Psoas muscle (tissue), 8 donors: ENCODE measurements at places on chromosomes 16 and 17. TPM values are rescaled to one million over a fixed set of nuclear protein-coding genes. Genes with fewer than 3 reads are reported as not detected.

The ESRP2 gene
- not detected for total RNA-seq

The IL32 gene
- total RNA-seq, result 90.5 TPM

The DOC2A gene
- 0.51 TPM for total RNA-seq

The HOXB5 gene
- 0.71 TPM for total RNA-seq

The PRRT2 gene
- total RNA-seq, result 0.22 TPM

The USH1G gene
- not detected for total RNA-seq

The WNT9B gene
- 0.19 TPM for total RNA-seq

The ABI3 gene
- total RNA-seq, result 2.5 TPM

The MT3 gene
- 10.5 TPM for total RNA-seq

The TBC1D3G gene
- not detected for total RNA-seq

DNA sequence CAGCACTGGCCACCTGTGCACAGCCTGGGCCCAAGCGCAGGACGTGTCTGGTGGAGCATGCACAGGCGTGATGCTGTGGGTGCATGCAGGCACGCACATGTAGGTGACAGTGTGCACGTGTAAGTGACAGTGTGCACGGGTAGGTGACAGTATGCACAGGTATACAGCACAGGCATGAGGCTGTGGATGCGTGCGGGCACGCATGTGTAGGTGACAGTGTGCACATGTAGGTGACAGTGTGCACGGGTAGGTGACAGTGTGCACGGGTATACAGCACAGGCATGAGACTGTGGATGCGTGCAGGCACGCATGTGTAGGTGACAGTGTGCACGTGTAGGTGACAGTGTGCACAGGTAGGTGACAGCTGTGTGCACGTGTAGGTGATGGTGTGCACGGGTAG lies 7.9 kb downstream of the RPUSD1 start:
- no peaks in the 10 kb centered on the region for H3K36me3 ChIP-seq
- peaks cover 73% of the 10 kb centered on the region for H3K27me3 ChIP-seq
- no peak overlapping the region for H3K27ac ChIP-seq
- no peak overlapping the region for H3K4me3 ChIP-seq
- no peaks in the 10 kb centered on the region for H3K4me1 ChIP-seq

DNA sequence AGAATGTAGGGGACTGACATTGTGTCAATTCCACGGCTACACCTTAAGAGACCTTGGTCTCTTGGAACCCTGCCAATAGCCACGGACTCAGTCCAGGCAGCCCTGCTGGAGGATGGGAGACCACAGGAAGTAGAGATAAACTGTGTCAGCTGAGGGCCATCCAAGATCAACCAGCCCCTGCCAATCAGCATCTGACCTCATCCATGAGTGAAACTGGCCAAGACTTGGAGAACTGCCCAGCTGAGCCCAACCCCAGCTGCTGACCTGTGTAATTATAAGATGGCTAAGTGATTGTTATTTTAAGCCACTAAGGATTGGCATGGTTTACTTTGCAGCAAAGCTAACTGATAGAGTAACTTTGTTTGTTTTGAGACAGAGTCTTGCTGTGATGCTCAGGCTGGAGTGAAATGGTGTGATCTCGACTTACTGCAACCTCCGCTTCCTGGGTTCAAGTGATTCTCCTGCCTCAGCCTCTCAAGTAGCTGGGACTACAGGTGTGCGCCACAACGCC lies 13.3 kb upstream of the YWHAE start:
- no peak overlapping the region for H3K4me3 ChIP-seq
- peak; percentile 74 for DNase-seq
- no peaks in the 10 kb centered on the region for H3K36me3 ChIP-seq
- H3K27me3 ChIP-seq, result no peaks in the 10 kb centered on the region
- H3K27ac ChIP-seq, result peak overlapping the region; percentile 71

- peaks cover 3% of the 10 kb centered on the region for H3K27me3 ChIP-seq
- peak overlapping the region; percentile 97 for H3K27ac ChIP-seq
- H3K36me3 ChIP-seq, result no peaks in the 10 kb centered on the region
Measured at GRCh38 chr16:54932737-54933254, 2.1 kb downstream of the IRX5 start.

GRCh38 chr16:22664561-22664997 lies 149.4 kb upstream of the HS3ST2 start:
- H3K27me3 ChIP-seq, result peaks cover 9% of the 10 kb centered on the region
- no peak overlapping the region for H3K4me3 ChIP-seq
- H3K27ac ChIP-seq, result no peak overlapping the region

DNA sequence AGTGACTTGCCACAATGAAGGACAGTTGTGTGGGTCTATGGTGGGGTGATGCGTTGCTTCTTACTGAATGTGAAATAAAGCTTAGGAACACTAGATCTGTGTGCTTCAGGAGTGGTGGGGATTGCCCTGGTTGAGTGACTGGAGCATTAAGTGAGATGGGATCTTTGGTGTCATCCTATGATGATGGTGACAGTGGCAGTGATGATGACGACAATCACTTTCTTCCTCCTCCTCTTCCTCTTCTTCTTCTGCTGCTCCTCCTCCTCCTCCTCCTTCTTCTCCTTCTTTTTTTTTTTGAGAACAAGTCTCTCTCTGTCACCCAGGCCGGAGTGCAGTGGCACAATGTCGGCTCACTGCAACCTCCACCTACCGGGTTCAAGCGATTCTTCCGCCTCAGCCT lies 396.8 kb downstream of the SEC14L1 start:
- H3K27me3 ChIP-seq, result no peaks in the 10 kb centered on the region

DNA sequence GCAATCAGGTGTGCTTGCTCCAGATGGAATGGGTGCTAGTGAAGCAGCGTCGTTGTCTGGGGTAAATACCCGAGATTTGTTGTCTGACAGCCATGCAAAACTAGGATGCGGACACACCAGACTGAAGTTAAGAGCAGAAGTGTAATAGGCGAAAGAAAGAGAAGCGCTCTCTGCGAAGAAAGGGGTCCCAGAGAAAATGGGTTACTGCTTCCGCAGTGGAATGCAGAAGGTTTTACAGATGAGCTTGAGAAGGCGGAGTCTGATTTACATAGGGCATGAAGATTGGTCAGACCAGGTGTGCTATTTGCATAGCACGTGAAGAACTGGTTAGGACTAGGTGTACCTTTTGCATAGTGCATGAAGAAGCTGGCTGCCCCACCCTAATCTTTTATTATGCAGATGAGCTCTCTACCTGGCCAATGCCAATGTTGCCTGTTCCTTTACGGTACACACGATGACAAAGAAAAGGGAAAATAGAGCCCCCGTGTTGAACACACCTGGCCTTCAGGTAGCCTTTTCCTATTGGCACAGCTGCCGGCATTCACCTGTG lies 32.0 kb upstream of the SNN start:
- peaks cover 14% of the 10 kb centered on the region for H3K4me1 ChIP-seq
- DNase-seq, result no peak
- no peaks in the 10 kb centered on the region for H3K27me3 ChIP-seq

DNA sequence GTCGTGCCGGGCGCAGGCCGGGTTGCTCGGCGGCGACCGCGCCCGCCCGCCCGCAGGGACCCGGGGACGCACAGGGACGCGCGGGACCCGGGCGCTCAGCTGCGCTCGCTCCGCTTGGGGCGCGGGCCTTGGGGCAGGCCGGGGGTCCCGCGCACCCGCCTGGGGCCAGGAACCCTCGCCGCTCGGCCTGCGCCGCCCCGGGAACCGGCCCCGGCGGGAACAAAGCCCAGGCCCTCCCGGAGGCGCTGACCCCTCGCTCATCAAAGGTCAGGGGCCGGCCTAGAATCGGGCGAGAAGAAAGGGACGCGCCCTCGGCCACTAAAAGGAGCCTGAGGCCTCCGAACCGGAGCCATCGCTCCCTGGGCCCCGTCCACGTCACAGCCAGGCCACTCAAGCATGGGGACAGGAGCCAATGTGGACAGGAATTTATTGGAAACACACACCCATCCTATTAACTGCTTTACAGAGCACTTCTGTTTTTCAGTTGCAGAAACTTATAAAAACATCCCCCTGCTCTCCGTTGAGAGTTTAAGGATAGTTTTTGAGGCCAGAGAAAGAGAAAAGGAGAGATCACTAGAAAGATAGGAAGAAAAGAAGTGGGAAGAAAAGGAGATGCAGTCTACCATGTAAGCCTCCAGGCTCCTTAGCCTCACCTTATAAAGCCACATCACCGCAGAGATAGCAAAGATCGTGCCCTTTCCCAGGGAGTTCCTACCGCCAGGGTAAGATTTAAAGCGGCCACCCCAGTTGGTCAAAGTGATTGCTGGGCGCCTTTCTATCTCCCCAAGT lies 558 bp upstream of the ZFHX3 start:
- H3K27me3 ChIP-seq, result no peaks in the 10 kb centered on the region
- peaks cover 71% of the 10 kb centered on the region for H3K4me1 ChIP-seq
- peak; percentile 80 for DNase-seq
- peak overlapping the region; percentile 84 for H3K4me3 ChIP-seq
- H3K27ac ChIP-seq, result peak overlapping the region; percentile 98

DNA sequence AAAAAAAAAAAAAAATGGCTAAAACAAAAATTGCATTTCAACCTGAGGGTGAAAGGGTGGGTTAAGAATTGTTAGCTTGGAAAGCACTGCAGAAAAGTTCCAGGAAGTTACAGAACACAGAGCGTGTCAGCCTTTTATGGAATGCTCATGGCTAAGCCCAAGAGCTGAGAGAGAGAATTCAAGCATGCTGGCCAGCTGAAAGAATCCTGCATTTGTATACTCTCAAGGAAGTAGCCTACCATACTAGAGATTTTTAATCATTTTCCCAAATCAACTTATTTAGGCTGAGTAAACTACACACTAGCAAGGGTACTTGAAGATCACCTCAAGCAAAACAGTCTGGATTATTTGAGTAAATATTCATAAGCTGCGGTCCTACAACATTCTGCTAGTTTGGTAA lies 153.9 kb downstream of the KCNJ2 start:
- H3K4me1 ChIP-seq, result peaks cover under 1% of the 10 kb centered on the region
- H3K36me3 ChIP-seq, result no peaks in the 10 kb centered on the region
- H3K27ac ChIP-seq, result no peak overlapping the region
- no peak for DNase-seq
- no peaks in the 10 kb centered on the region for H3K27me3 ChIP-seq

- DNase-seq, result no peak
- H3K4me1 ChIP-seq, result no peaks in the 10 kb centered on the region
- no peak overlapping the region for H3K27ac ChIP-seq
- H3K4me3 ChIP-seq, result no peak overlapping the region
Measured at GRCh38 chr16:85854935-85855334, 44.0 kb upstream of the IRF8 start.

DNA sequence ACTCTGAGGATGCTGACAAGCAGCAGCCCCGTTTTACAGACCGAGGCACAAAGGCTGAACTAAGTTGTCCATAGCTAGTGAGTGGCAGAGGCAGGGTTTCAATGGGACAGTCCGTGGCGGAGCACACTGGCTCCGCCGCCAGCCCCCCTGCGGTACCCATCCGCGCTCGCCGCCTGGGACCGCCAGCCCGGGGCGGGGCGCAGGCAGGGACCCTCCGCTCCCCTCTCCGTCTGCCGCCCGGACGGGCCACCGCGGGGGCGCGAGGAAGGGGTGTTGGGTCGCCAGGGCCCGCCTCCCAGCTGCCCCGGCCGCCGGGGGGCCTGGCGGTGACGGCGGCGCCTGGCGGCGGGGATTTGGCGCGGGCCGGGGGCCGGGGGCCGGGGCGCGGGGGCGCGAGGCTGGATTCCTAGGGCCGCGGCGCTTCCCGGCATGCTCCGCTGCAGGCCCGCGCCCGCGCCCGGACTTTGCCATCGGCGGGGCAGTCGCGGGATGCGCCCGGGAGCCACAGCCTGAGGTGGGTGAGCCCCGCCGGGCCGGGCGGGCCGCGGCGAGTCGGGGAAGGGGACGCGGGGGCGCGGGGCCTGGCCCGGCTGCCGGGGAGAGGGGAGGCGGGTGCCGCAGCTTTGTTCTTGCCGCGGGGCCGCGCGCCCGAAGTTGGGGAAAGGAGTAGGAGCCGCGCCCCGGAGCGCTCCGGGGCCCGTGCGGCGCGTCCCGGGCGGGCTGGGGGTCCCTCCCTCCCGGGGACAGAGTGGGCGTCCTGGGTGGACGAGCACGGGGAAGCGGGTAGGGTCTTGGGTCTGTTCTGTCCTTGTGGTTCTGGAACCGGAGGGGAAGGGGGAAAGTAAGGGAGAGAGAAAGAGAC lies at the start of gene TMEM98:
TMEM98 (plus strand) TSS at position 430 of the 862 bp plus-strand sequence. CDS start 3,376 bp downstream, outside the sequence.
- no peak within 1 kb of the TSS for H3K27ac ChIP-seq
- H3K4me3 ChIP-seq, result peak within 1 kb of the TSS; percentile 63
- H3K27me3 ChIP-seq, result peaks cover 19% of the 10 kb centered on the region
- no peaks in the 10 kb centered on the region for H3K36me3 ChIP-seq

DNA sequence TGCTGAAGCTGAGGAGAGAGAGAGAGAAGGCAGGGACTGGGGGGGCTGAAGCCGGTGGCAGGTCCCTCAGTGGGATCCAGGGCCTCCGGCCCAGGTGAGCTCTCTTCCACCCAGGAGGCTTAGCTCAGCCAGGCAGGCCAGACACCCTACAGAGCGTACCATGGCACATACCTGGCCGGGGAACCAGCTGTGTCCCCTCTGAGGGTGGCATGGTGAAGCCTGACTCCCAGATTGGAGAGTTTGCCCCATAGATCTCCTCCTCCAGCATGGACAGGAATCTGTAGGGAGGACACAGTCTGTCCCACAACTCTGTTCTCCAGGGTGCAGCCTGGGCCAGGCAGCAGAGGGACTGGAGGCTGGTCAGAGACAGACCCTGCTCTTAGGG lies 3.0 kb downstream of the KAT2A start:
- DNase-seq, result no peak
- H3K4me3 ChIP-seq, result no peak overlapping the region
- no peak overlapping the region for H3K27ac ChIP-seq
- H3K4me1 ChIP-seq, result peaks cover 24% of the 10 kb centered on the region
- peaks cover 62% of the 10 kb centered on the region for H3K36me3 ChIP-seq
- H3K27me3 ChIP-seq, result no peaks in the 10 kb centered on the region

DNA sequence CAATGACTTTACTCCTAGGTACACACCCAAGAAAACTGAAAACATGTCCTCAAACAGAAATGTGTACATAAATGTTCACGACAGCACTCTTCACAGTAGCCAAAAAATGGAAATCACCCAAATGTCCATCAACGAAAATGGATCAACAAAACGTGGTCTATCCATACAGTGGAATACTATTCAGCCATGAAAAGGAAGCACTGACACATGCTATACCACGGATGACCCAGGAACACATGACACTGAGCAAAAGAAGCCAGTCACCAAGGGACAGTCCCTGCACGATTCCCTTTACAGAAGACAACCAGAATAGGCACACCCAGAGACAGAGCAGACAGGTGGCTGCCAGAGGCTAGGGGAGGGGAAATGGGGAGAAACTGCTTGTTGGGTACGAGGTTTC lies 11.3 kb downstream of the ZNF500 start:
- H3K4me1 ChIP-seq, result no peaks in the 10 kb centered on the region
- peaks cover 97% of the 10 kb centered on the region for H3K36me3 ChIP-seq
- H3K4me3 ChIP-seq, result no peak overlapping the region
- no peak for DNase-seq
- no peak overlapping the region for H3K27ac ChIP-seq

GRCh38 chr17:6279659-6280058 lies 155.3 kb downstream of the AIPL1 start:
- H3K4me3 ChIP-seq, result no peak overlapping the region
- H3K4me1 ChIP-seq, result no peaks in the 10 kb centered on the region
- no peaks in the 10 kb centered on the region for H3K36me3 ChIP-seq
- DNase-seq, result no peak

GRCh38 chr16:89281189-89281577 lies 63.7 kb downstream of the ZNF778 start:
- H3K4me3 ChIP-seq, result no peak overlapping the region
- no peaks in the 10 kb centered on the region for H3K4me1 ChIP-seq
- H3K36me3 ChIP-seq, result peaks cover 6% of the 10 kb centered on the region
- H3K27ac ChIP-seq, result no peak overlapping the region
- no peaks in the 10 kb centered on the region for H3K27me3 ChIP-seq
